ENCODE measurements at places on chromosomes 2 and 18.
A peak's percentile ranks its signal among the peaks of the same experiment; 100 is the strongest.

DNA sequence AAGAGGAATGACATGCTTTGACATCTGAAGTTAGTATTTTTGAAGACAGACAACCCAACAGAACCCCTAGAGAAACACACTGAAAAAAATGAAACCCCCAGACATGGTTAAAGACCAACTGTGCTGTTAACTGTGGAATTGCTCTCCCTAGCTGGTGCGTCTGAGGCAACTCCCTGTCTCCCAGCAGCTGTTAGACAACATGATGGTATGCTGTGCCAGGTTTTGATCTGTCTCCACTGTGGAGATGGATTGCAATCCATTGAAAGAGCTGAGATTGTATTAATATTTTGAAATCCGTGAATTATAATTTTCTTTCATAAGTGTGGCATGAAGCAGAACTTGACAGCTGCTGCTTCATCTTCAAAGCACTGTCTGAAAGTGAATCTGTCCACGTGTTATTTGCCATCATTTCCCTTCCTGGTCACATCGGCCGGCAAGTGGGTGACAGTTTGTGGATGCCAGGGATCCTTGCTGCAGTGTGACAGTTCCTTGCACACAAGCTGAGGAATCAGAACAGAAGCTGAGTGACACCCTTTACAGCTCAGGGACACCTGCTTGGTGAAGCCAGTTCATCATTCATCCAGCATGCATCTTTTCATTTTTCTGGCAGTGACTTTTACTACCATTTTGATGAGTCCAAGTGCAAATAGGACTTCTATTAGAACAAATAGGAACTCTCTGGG, 58.2 kb upstream of the ACSL3 start:
- DNase-seq: no peak

DNA sequence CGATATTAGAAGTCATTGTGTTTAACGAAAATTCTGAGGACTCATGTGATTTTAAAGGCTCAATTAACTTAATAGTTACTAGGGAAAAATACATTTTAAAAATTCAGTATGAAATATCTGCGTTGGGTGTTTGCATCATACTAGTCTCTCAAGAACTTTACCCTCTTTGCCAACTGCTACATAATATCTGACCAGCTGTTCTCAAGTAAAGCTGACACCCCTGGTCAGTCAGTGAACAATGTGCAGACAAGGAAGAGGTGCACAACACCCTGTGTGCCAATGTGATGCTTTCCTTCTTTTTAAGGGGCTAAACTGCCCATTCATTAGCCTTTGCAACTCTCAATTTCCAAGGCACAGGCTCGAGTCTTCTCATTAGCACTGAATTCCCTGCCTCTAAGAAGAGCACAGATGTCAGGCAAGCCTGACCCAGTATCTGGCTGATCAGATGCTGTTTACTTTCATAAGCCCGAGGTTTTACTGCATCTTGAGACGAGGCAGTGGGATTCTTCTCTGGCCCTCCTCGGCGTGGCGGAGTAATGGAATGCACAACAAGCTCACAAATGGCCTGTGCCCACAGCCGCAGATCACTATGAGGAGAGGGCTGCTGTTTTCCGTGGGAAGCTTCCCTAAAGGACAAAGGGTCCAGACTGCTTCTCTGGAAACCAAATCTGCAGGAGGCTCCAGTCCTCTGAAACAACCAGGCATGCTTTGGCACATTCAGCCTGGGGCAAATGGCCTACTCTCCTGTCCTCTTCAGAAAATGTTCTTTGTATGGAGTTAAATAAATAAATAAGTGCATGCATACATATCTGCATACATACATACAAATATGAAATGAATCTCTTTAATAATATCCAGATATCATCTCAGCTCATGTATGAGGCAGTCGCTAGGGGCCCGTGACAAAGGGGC, 240.3 kb downstream of the ZNF521 start:
- no peak for DNase-seq

- DNase-seq: no peak
Observed at GRCh38 chr2:120360307-120360855, 14.4 kb downstream of the INHBB start.

DNA sequence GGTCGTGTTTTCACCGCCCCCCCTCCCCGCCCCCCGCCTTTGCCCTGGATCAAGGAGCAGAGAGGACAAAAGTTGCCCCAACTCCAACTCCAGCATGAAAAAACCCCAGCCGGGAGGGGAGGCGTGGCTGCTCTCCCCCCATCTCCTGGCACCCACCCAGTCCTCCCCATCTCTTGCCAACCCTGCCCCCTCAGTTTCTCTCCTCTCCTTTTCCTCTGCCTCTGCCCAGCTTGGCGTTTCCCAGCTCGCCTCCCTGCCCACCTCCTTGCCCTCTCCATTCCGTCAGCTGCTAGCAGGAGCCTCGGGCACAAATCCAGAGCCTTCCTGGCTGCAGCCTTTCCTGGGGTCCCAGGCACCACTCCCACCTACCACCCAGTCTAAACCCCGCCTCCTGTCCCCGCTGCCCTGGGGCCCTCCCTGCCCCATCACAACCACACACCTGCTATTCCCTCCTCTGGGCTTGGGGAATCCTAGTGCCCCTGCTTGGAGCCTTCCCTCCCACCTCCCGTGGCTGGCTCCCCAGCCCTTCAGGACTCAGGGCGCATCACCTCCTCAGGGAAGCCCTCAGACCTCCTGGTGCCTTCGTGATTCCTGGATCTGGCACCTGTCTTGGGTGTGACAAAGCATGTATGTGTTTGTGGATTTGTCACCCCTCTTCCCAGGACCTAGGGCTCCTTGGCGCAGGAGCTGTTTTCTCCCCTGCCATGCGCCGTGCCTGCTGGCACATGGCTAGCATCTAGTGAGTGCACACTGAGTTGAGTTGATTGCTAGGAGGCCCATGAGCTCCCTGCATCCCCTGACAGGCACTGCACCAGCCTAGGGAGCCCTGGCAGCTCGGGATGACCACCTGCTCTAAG, 209.1 kb downstream of the TFCP2L1 start:
- DNase-seq: no peak

DNA sequence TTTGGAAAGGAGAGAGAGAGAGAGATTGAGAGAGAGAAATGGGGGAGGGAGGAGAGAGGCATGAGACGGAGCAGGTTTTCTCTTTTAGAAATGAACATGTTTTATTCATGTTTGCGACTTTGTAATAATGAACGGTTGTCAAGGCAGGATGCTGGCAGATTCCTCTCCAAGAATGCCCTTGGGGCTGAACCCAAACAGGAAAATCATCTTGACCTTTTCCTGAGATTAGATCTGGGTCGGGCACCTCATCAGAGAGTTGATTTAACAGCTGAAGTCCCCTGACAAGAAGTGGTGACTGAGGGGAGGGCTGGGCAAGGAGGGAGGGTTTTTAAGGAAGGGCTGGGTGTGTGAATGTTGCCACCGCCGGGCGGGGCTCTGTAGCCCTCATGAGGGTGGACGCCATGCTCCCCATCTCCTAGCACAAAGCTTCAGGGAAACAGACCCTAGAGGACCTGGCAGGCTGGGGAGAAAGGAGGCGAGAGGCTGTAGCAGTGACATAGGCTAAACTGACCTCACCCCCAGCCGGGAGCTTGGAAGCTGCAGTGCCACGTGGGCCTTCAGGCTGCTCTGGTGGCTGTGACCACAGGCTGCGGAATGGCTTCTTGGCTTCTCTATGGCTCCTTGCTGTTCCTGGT, 60.0 kb downstream of the LIPG start:
- DNase-seq: no peak

GRCh38 chr18:3448838-3449511, 997 bp upstream of the TGIF1 start:
- DNase-seq: peak; percentile 52

- no peak for DNase-seq
Observed at GRCh38 chr2:61205132-61205531, 43.1 kb downstream of the C2orf74 start.

DNA sequence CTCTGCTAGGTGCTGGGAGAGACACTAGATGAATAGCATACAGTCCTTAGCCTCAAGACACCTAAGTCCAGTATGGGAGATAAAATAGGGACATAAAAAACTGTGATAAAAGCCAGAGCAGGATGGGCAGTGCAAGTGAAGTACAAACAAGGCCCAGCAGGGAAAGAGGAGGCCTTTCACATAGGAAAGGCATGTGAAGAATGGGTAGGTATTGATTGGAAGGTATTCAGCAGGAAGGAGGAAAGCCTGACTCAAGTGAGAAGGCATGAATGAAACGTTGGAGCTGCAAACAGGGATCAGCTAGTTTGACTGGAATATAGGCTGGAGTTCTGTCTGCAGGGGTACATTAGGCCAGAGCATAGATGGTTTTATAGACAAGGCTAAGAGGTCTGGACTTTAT, 11.0 kb upstream of the CXCR4 start:
- DNase-seq: no peak

- DNase-seq: no peak
Observed at GRCh38 chr2:10978090-10978670, 66.4 kb downstream of the KCNF1 start.

- no peak for DNase-seq
Observed at GRCh38 chr2:213162516-213163118, 11.2 kb upstream of the IKZF2 start.

GRCh38 chr2:120167272-120167671, 55.9 kb downstream of the TMEM185B start:
- DNase-seq: no peak

DNA sequence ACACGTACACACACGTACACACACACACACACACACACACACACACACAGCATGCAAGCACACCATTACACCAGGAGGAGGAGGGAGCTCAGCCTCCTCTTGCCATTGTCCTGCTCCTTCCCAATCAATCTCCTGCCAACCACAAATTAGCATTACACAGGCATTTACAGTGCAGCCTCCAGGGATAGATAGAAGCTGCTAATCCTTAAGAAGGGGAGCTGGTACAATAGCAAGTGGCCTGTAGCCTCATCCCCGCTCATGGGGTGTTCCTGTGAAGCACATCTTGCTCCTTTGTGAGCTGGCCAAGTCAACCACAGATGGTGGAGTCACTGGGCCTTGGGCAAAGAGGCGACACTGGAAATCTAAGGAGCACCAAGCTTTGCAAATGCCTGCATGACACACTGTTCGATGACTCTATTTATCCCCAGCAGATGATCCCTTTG, 110.3 kb upstream of the PKDCC start:
- no peak for DNase-seq

DNA sequence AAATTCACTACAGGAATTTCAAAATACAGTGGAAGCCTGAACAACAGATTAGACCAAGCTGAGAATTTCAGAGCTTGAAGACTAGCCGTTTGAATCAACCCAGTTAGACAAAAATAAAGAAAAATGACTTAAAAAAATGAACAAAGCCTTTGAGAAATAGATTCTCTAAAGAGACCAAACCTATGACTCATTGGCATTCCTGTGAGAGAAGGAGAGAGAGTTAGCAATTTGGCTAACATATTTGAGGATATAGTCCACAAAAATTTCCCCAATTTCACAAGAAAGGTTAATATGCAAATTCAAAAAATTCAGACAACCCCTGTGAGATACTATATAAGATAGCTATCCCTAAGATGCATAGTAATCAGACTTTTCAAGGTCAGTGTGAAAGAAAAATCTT, 78.0 kb downstream of the MYO3B start:
- no peak for DNase-seq

DNA sequence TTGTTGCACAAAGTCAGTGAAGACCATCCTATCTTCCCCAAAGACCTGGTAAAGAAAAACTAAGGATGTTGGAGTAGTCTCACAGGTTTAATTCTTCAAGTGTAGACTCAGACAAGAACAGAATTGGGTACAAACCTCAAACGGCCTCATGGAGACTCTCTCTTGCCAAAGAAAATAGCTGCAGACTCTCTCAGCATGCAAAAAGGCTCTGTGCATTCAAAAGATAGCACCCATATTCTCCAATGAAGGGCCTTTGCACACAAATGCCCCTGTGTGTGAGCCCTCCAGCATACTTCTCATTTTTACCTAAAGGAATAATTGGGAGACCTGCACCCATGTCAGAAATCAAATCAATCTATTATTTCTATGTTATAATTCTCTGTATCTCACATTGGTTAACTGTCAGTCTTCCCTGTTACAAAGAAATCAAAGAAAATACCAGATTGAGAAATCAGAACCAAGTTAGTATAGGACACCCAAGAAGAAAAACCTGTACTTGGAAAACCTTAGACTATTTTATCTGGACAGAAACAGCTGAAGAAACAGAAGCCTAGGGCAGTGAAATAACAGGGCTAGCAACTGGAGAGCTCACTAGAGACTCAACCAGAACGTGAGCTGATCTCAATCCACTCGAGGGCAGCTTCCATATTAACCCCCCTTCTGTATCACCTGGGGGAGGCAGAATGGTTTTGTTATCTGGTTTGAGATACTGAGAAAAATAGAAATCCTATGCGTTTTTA, 134.7 kb upstream of the DNAJC10 start:
- DNase-seq: no peak

GRCh38 chr2:175808858-175809257, 193.2 kb downstream of the LNPK start:
- DNase-seq: no peak

GRCh38 chr18:4208366-4208765, 246.7 kb downstream of the DLGAP1 start:
- DNase-seq: no peak

- DNase-seq: no peak
Observed at GRCh38 chr2:236337465-236338325, 73.5 kb upstream of the ASB18 start.

DNA sequence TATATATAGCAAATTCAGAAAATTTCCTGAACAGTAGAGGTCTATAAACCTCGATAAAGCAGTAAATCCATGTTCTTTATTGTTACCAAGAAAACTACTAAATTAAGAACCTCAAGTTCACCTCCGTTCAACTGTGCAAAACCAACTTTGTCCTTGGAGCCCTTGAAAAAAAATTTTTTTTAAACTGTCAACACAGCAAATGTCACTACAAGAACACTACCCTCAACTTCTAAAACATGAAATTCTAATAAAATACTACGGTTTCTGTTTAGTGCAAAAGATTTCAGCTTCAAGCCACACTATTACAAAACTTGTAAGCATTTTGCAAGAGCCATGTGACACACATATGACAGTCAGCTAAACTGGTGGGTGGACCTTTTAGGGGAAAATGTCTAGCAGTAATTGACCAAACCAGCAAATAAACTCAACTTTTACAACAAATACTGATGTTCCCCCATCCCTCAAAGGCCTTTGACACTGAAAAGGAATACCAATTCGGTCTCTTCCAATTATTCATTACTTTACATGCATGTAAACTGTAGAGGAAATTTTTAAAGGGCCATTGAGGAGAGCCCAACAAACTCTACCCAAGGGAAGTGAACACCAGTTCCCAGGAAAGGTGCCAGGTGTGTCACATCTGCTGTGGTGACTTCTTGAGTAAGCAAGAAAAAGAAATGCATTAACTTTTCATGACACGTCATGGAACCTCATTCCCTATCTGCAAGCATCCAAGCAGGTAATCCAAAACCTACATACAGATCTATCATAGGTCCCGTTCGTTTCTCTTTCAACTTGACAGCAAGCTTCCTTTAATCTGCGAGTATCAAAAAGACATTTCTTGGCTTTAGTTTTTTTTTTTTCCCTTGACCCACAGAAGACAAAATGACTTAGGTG, 1.4 kb downstream of the RAB1A start:
- DNase-seq: no peak

GRCh38 chr2:170241756-170242155, 63.8 kb downstream of the MYO3B start:
- no peak for DNase-seq

Data from CD8-positive, alpha-beta T cell (primary cell).